NCI-H460 (cell line): ENCODE measurements at places on chromosomes 3 and 15.

DNA sequence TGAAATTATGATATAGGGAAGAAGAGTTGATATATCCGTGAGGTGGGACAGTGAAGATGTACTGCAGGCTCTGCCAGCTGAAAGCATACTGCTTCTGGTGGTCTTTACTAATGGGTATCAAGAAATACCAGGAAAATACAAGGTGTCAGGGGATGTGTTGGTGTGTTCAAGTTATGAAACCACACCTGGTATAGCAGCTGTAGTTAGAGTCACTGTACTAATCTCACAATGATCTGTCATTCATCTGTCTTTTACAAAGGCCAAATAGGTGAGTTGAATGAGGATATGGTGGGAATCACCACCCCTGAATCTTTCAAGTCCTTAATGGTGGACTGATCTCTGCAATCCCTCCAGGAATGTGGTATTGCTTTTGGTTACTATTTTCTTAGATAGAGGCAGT, 152.7 kb downstream of the NFKBIZ start:
- DNase-seq: no peak

- no peak for DNase-seq
Measured at GRCh38 chr15:63067306-63067705, 24.8 kb downstream of the TPM1 start.

GRCh38 chr3:57036952-57037351, 23.5 kb upstream of the SPATA12 start:
- no peak for DNase-seq

GRCh38 chr3:4302747-4303146, 422 bp upstream of the SETMAR start:
- DNase-seq: no peak

GRCh38 chr15:70704166-70704565, 59.2 kb downstream of the UACA start:
- no peak for DNase-seq

GRCh38 chr3:98565237-98565643, 28.2 kb downstream of the CPOX start:
- no peak for DNase-seq

GRCh38 chr3:115918900-115919299, 295.6 kb downstream of the GAP43 start:
- no peak for DNase-seq

DNA sequence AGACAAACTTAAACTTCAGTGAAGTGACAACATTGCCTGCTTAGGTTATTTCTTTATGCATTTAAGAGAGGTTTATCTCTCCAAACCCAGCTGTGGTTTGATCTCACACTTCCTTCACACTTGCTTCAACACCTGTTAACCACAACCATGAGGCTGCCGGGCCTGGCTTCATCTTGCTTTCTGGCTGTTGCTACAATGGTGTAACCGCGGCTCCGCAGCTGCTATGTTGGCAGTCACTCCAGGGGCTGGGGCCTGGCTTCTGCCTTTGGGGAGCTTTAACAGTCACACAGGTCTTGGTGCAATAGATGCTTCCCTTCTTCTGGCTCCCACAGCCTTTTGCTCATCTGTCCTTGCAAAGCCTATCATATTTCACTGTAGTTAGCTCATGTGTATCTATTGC, 72.9 kb upstream of the MNS1 start:
- no peak for DNase-seq

DNA sequence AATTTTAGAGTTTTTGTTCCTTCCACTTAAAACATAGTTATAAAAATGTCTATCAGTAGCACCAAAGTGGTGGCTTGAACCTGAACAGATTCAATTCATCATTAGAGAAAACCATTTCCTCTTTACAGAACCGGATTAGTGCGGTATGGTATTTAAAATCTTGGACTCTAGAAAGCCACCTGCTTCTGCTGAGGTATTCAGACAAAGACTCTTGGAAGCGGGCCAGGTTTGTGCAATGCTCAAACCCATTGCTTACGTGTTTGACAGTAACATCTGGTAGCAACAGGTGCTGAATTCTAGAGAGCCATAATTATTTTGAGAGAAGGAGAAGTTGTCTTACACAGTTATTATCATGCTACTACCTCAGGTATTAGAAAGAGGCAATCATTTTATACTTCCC, 290.5 kb downstream of the NAALADL2 start:
- no peak for DNase-seq

DNA sequence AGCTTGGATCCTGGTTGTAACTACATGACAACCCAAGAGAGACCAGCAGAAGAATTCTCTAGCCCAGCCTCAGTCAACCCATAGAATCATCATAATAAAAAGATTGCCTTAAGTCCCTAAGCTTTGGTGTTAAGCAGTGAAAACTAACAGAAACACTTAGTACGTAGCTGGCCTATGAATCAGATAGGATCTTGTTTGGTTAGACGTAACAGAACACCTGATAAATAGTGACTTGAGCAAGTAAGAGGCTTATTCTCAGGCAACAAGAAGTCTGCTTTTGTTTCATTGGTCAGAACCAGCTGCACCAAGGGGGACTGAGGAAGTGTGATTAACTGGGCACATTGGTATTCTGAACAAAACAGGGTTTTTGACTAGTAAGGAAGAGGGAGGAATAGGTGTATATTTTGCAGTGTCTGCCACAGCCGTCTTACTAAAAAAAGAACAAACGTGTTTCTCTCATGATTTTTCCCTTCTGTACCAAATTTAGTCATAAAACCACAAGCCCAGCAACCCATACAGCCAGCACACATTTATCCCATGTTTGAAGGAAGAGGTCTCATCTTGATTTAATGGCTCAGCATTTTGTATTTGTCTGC, 53.3 kb upstream of the GLCE start:
- no peak for DNase-seq

DNA sequence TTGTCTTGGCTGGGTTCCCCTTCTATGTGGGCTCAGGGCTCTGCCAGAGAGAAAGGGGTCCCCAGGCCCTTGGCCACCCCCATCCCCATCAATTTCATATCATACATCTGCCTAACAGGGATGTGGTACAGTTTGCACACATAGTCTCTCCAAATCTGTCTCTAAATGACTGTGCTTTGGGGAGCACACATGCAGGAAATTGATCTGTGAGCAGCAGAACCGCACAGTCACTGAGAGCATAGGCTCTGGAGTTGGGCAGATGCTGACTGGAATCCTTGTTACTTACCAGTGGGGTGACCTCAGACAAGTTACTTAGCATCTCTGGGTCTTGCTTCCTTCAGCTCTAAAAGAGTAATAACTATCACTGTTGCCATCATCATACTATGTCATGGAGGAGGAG, 273.9 kb downstream of the ABHD5 start:
- DNase-seq: no peak

GRCh38 chr3:55412545-55412944, 74.6 kb downstream of the WNT5A start:
- DNase-seq: no peak

DNA sequence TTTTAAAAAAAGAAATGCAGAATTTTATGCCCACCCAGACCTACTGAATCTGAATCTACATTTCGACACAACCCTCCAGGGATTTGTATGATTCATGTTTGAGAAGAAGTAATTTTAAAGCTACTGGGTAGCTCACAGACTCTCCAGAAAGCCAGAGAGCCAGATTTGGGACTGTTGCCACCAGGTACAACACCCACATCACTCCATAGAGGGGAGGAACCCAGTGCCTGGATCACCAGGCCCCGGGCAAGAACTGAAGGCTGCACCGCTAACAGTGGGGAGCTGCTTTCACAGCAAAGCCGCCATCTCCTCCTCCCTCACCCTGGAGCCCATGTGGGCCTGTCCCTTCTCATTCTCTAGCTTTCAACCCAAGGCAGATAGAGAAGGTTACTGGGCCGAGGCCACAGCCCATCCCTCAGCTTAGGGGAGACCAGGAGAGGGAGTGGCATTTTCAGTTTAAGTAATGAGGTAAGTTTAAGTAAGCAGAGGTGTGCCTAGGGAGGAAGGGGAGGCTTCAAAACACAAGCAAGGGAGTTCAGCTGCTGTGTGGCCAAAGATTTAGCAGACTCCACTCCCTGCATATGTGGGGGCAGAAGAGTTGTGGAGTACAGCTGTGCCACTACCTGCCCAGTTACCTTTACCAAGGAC, 109.8 kb downstream of the IL12A start:
- no peak for DNase-seq

DNA sequence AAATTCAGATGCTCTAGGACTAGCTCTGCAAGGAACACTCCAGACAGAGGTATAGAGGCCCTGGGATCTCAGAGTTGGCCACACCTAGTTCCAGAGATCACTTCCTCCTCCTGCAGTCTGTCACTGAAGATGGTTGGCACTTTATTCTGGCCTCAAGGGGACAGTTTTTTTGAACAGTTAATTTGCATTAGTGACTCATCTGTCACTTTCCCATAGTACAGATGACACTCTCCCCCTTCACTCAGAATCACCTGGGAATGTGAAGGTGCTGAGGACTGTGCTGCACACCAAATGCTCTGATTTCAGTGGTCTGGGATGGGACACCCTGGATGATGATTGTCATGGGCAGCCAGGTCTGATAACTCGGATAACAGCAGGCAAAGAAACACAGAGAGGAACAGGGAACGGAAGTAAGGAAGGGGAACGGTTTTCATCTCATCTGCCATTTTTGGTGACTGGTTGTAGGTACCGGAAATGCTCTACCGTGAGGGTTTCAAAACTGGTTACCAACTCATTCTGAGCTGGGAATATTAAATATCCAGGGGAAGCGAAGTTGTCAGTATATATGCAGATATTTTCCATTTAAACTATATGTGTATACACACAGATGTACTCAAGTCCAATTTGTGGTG, 232.5 kb upstream of the ST8SIA2 start:
- DNase-seq: no peak

DNA sequence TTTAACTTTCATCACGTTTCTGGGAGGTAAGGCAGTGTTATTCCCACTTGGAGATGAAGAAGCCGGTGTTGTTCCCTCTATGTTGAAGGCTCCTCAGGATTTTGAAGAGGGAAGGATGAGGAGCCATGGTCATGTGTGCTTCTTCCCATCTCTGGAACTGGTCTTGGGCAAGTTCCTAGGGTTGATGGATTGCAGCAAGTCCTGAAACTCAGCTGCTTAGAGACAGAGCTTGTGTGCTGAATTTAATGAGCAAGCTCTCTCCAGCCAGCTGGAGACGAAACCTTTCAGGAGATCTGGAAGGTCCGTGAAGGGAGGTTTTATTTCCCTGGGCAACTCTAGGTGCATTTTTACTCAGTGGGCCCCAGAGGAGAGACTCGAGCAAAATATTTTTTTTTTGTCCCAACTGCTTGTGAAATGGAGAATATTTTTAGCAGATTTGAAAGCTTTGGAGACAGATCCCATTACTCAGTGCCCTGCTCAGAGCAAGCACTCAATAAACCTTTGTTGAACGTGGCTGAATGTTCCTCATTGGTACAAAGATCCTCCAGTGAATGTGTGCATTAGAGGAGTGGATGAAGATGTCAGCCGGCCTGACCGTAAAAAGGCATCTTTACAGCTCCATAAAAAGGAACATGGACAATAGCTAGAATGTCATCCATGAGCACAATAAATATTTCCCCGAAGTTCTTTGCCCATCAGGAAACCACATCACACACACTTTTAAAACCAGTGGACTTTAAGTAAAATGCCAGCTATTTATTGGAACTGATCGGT, 55.6 kb upstream of the RGMA start:
- DNase-seq: no peak

GRCh38 chr15:80231371-80231770, 20.6 kb downstream of the CTXND1 start:
- no peak for DNase-seq

- no peak for DNase-seq
Measured at GRCh38 chr3:17420668-17421067, 321.8 kb downstream of the TBC1D5 start.

GRCh38 chr3:46959161-46959511, 17.4 kb downstream of the CCDC12 start:
- DNase-seq: no peak

GRCh38 chr3:126517986-126518778, 609 bp upstream of the UROC1 start:
- no peak for DNase-seq

DNA sequence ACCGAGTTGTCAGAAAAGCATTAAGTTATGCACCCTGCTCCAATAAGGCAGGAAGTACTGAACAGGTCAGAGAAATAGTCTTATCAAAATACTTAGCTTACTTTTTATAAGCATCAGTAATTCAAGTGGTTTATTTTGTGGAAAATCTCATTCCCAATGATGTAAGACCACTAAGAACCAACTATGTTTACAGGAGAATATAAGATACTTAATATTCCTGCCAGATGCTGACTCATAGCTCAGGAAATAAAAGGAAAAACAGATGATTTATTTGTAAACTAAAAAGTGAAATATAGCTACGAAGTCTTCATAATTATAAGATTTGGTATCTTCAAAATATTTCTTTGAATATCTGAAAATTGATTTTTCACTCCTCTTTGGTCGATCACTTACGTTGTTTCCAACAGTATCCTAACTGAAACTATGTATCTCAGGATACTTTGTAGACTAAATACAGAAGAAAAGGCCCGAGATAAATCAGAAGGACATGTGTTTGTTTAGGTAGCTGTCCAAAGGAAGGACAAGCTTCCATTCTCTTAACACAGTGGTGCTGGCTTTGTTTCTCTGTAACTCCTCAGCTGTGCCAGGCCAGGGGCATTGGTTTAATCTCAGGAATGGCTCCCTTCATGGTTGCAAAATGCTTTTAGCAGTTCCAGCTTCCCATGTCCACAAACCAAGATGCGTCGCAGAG, 295.8 kb downstream of the GBE1 start:
- no peak for DNase-seq
